ENCODE measurements at places on chromosomes 5 and 9.

- peak; percentile 59 for DNase-seq
Measured at GRCh38 chr5:159764283-159765134, 151.8 kb upstream of the ADRA1B start.

DNA sequence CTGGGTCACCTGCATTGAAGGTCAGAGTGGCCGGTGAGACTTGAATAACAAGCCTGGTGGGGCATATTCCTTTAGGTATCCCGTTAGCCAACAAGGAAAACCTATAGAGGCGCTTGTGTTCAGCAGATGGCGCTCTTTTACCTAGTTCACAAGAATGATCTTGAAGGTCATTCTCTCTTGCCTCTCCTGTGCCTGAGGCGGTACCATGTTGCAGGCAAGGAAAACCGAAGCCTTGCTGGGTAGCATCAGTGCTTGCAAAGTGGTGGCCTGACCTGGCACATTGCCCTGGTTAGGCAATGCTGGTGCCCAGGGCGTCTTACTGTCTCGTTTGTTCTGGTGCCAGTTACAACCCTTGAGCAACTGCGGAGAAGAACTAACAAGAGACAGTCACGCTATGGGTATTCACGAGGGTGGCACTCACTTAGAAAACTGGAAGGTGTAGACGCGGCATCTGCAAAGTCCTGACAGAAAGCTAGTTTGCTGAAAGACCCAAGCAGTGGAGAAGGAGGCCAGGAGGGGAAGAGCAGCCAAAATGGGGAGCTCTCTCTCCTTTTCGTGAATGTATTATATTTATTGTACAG, 56.7 kb downstream of the AOPEP start:
- DNase-seq, result peak; percentile 80

DNA sequence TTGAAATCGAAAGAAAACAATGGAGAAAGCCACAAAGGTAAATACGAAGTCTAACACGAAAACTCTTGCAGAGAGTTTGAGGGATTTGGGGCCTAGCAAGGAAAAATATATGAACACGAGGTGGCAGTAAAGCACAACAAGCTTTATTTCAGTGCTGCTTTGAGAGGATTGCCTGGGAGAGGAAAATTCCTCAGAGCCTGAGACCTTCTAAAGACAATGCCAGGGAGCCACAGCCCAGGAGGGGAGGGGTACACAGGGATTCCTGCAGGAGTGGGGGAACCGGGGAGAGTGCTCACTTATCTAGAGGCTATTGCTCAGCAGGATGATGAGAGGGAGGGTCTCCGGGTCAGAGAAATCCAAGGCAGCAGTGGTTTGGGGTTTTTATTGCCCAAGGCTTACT, 134.9 kb upstream of the ADCY2 start:
- peak; percentile 16 for DNase-seq

GRCh38 chr9:17613758-17614157, 34.9 kb downstream of the SH3GL2 start:
- no peak for DNase-seq

- no peak for DNase-seq
Measured at GRCh38 chr9:99666571-99666970, 155.1 kb upstream of the NR4A3 start.

- no peak for DNase-seq
Measured at GRCh38 chr5:69138766-69139165, 28.2 kb upstream of the CCNB1 start.

DNA sequence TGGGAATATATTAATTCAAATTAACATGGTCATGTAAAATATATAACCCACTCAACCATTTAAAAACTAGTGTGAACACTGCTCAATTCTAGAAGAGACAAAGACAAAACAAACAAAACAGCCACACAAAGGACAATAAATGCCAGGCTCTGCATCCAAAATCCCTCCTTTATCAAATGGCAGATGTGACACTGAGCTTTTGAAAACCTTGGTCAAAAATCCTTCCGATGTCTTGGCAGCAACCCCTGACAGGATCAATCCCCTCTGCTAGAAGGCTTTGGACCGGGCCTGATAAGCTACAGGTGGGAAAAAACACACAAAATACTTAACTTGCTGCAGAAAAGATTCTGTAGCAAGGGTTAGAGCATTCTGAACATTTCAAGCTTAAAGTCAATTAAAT, 61.5 kb downstream of the ZFR start:
- DNase-seq, result no peak

GRCh38 chr5:17406423-17406838, 91.6 kb upstream of the TAF11L2 start:
- no peak for DNase-seq

- no peak for DNase-seq
Measured at GRCh38 chr5:95838001-95838520, 15.5 kb upstream of the GLRX start.

- no peak for DNase-seq
Measured at GRCh38 chr5:177067503-177067902, 19.2 kb upstream of the FGFR4 start.

DNA sequence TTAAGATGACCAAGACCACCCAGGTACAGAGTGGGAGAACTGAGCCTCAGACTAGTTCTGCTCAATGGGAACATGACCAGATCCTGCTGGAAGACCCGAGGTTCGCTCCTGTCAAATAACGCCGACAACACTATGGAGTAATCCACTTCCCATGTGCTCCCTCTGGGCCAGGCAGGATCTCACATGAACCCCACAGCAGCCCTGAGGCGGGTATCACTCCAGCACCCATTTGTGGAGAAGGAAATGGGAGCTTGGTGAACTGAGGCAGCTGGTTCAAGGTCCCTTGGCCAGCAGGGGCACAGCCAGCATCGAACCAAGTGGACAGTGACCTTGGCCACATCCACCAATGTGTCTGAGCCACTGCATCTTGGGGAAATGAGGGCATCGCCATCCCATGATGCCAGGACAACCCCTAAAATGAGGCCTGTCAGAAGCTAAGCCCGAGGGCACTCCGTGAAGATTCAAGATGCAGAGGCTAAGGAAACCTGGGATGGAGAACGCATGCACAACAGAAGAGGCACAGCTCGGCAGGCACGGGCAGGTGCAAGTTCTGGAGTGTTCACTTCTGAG, 8.5 kb downstream of the ANKS6 start:
- no peak for DNase-seq

GRCh38 chr5:52504584-52505240, 283.0 kb upstream of the ITGA1 start:
- DNase-seq, result no peak

GRCh38 chr5:139710319-139711066, 62.3 kb downstream of the CXXC5 start:
- DNase-seq, result peak; percentile 92

DNA sequence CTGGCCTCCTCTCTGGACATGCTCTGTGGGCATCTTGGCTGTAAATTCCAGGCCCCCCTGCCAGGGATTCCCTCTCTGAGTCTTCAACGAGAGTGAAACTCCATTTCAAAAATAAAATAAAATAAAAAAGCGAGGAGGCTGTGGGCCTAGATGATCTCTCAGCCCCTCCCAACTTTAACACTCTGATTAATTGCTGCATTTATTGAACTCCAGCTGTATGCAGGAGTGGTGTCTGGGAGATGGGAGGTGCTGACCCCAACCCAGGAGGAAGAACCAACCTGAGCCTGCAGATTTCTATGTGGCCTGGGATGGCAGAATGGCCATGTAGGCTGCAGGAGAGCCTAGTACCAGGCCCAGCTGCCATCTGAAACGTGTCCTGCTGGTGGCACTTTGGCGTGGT, 154.5 kb upstream of the IER5L start:
- no peak for DNase-seq

DNA sequence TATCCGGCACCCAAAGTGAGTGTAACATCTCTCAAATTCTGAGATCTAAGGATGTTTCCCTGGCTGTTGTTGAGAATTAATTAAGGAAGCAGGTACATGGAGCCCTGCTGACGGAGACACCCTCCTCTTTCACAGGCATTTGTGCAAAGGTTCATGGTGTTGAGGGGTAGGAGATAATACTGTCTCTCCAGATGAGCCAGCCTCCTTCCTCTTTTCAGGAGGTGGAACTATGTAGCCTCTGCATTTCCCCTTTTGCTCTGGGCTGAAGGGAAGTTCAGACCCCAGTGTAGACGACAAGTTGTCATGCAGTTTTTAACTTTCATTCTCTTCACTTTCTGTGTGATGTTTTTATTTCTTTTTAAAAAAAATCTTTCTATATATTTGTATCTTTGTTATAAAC, 107.5 kb downstream of the GALNT10 start:
- DNase-seq, result no peak

- peak; percentile 41 for DNase-seq
Measured at GRCh38 chr9:129140397-129141065, 29.3 kb downstream of the PTPA start.

DNA sequence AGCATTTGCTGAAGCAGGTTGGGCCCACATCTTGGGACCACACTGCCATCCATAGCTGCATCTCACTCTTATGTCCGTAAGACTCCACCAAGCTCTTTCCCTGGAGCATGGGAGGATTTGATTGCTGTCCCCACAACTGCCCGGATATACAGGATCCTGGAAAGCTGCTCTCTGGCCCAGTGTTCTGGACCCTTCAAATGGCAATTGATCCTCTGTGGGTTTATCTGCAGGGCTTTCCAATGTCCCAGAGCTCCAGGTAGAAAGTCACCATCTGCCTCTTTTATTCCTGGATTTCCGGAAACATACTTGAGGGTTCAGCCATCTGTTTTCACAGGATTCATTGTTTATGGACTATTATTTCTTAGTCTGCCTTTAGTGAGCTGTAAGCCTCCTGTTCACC, 214.6 kb downstream of the SREK1 start:
- DNase-seq, result no peak

GRCh38 chr5:98510143-98510985, 263.1 kb upstream of the RGMB start:
- no peak for DNase-seq

DNA sequence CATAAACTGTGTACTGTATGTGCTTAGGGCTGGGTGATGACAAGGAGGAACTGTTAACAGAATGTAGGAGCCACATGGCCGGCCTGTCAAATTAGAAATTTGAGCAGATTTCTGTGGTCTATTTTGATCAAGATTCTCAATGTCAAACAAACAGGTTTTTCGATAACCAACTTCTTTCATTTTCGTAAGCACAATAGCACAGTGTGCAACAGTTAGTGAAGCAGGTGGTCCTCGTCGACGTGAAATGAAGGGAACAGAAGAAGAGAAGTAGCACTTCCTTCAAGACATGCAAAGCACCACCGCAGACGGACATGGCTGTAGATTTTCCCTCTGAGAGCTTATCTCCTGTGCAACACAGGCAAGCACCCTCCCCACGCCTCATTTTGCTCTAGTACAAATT, 252.1 kb downstream of the CRB2 start:
- DNase-seq, result no peak

- no peak for DNase-seq
Measured at GRCh38 chr5:158877124-158877581, 222.6 kb downstream of the EBF1 start.

DNA sequence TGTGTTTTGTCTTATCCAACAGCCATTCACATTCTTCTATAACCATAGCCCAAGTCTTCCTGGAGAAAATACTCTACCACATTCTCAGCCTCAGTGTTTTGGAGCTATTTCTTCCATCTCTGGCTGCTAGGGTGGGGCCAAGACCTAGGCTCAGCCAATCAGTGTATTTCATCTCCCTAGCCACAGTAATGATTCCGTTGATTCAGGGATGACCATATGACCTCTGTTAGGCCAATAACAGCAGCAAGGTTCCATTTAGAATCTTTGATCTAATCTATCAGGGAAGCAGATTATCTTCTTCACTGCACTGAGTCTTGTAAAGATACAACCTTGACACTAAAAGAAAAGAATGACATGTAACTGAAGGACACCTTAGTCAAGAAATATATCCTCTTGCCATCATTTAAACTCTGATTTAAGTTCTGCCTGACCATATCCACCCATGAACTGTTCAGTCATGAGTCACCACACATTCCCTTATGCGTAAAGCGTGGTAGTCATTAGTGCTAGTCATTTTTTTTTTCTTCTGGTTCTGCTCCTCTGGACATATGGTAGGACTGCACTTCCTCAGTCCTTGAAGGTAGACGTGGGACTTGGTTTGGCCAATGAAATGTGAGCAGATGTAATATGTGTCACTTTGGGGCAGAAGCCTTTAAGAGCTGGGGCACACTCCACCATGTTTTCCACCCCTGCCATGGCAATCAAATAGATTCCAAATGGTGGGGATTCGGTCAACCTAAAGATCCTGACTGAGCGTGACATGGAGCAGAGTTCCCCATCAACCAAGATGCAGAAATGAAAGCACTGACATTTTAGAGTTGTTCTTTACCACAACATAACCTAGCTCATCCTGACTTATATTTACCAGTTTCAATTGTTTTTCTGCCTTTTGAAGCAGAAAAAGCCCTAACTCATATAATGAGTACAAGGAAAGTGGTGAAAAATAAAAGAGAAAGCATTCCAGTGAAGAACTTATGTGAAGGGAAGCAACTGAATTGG, 12.7 kb upstream of the PRELID2 start:
- peak; percentile 34 for DNase-seq

GRCh38 chr9:3508078-3508431, 17.7 kb downstream of the RFX3 start:
- no peak for DNase-seq

DNA sequence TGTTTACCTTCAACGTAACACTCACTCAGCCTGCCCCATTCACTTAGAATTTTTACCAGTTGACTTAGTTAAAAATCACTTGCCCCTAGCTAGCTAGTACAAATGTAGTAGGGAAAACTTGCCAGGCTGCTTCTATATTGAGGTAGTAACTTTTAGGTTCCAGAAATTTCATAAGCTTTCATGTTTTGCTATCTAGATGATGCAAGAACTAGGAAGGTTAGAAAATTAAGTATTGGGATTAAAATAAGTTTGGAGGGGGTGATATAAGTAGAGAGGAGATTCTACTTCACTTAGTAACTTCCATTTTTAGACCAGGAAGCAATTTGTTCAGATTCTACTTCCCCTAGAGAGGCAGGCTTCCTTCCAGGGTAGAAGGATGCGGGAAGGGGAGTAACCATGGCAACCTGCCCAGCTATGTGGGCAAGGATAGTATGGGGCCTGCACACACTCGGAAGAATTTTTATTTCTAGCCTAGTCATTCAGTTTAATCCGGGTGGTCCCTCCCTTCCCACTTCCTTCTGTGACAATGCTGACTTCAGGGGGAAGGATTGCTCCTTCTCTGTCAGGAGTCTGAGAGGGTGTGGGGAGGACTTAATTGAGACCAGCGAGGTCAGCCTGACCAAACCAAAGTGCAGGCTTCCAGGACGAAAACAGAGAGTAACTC, 4.2 kb downstream of the DAB2 start:
- peak; percentile 63 for DNase-seq

DNA sequence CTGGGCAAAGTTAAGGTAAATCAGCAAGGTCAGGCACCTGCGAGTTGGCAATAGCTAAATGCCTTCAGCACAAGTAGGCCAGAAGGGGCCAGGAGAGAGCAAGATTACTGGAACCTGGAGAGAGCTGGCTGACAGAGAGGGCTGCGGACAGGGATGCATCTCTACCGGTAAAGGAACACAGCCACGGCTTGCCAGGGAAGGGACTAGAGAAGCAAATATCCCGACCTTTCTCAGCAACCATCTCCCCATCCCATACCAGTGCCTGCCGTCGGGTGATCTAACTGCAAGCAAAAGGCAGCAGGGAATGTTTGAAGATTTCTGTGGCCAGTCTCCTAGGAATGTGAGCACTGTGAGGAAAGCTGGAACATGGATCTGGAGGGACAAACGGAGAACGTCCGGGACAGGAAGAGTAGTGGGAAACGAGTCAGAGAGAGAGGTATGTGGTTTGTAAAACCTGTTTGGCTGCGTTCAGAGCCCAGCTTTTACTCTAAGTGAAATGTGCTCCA, 15.9 kb upstream of the ABLIM3 start:
- DNase-seq, result no peak

- no peak for DNase-seq
Measured at GRCh38 chr5:158838781-158839180, 260.9 kb downstream of the EBF1 start.
